Large intestine (tissue), 12 donors: ENCODE measurements at places on chromosomes 6 and 20. TPM values are rescaled to one million over a fixed set of nuclear protein-coding genes. Genes with fewer than 3 reads are reported as not detected.

ZSWIM1 gene
- polyA plus RNA-seq: 17.3 TPM

DNA sequence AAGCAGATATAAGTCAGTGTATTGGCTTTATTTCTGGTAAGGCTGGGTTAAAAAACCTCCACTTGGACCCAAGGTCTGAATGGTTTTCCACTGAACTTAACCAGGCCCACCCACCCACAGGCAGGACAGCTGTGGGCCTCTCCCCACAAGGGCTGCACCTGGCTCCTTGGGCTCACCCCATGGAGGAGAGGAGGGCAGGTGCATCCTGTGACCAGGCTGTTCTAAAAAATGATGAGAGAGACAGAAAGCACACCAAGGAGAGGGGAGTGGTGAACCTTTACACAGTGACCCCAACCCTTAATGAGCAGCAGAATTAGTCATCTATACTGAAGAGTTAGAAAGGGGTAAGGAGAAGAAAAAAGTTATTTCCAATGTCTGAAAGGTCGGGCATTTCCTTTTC is 34.5 kb upstream of the DUSP22 start:
- DNase-seq: no peak

C6orf52 gene
- polyA plus RNA-seq: 12.7 TPM

ADAM33 gene
- 15.5 TPM for polyA plus RNA-seq

GJA10 gene
- polyA plus RNA-seq: not detected

DNA sequence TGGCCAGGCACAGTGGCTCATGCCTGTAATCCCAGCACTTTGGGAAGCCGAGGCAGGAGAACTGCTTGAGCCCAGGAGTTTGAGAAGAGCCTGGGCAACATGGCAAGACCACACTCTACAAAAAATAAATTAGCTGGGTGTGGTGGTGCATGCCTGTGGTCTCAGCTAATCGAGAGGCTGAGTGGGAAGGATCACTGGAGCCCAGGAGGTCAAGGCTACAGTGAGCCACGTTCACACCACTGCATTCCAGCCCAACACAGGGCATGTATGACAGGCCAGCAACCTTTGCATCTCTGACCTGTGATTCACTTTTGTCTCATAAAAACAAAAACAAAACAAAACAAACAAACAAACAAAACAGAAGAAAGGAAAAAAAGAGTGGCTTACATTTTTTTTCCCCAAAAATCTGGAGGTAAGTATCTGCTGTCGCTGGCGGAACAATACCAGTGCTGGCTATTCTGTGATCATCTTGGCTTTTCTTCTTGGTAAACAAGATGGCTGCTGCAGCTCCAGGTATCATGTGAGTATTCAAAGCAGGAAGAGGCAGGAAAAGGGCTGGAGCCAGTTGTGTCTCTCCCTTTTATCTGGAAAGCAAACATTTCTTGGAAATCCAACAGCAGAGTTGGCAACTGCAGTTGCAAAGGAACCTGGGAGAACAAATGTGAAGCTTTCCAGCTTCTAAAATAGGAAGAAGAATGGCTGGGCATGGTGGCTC is 40.4 kb upstream of the ZMYND8 start:
- no peak for DNase-seq

HCRTR2 gene
- 0.10 TPM for polyA plus RNA-seq

- DNase-seq: no peak
These were observed 125.4 kb downstream of the GMPR start for GRCh38 chr6:16363749-16364148.

GRCh38 chr6:139145661-139146060 is 10.8 kb downstream of the HECA start:
- DNase-seq: no peak

DNA sequence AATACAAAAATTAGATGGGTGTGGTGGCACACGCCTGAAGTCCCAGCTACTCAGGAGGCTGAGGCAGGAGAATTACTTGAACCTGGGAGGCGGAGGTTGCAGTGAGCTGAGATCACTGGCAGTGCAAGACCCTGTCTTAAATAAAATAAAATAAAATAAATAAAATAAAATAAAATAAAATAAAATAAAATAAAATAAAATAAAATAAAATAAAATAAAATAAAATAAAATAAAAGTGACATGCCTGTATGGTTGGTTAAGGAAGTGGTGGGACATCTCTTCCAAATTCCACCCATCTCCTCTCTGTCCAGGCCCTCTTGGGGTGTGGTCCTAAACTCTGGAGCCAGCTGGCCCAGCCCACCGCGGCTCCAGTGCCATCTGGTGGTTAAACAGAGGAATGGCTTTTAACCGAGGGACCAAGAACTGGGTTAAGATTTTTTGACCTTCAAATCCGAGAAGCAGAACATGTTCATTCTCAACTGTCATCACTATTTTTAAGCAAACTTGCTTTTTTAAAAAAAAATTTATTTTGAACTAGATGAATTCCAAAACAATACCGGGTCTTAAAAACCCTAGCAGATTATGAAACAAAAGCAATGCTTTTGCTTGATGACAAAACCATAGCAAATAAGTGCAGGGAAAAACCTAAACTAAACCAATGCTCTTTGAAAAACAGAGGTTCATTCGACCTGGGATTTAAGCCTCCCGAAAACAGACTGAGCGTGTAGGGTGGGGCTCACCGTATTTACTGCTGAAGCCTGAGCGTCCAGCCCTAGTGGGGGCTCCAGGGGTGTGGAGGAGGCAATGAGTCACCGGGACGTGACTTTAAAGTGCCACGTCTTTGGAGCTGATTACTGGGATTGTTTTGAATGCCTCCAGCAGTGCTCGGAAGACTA is 68.8 kb downstream of the CDC5L start:
- peak; percentile 45 for DNase-seq

GRCh38 chr20:50799890-50800550 is 5.2 kb downstream of the BCAS4 start:
- DNase-seq: no peak

WFDC10B gene
- polyA plus RNA-seq: not detected
